ENCODE measurements at places on chromosomes 1 and 21.

DNA sequence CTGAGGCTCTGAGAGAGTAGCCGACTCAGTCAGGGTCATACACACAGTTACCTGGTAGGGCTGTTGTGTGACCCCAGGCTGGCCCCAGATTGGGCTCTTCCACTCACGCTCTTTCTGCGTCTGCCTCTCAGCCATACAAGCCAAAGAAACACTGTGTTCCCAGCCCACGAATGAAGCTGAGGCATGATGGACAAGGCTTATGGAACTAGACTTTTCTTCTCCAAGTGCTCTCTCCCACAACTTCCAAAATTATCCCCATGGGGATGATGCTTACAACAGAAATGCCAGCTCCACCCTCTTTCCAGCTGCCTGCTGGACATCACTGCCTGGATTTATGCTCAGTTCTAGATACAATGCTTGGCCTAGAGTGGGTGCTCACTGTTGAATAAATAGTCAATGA, 102.8 kb upstream of the JUN start:
- DNase-seq = no peak

DNA sequence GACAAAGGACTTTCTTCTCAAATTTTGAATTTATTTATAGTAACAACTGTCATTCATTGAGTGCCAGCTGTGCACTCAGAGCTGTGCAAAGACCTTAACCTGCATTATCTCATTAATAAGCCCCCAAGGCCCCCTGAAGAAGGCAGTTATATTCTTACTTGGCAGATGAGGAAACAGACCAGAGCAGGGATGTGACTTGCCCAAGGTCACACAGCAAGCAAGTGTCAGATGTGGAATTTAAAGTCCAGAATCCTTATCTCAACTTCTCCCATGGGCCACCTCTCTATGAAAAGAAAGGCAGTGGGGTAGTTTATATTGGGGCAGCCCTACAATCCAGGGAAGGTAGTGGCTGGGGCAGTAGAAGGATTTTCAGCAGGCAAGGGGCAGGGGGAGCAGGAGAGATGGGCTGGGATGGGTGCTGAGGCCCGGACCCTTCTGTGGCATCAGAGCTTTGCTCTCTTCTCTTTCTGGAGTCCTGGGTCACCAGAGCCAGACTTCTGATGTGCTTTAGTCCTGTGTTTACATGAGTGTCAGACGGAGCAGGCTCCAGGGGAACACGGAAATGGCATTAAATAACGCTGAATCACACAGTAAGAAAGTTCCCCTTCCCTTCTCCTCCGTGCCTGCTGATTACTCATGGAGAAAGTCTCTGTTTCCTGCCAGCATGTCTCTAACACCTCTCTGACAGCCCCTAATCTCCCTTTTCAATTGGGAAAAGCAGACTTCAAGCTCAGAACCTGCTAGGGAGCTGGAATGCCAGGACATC, 39.5 kb downstream of the EPHB2 start:
- no peak for DNase-seq

GRCh38 chr21:37658817-37659458, 257.3 kb downstream of the KCNJ6 start:
- DNase-seq = peak; percentile 38

- no peak for DNase-seq
Measured at GRCh38 chr1:94808669-94809068, 11.5 kb upstream of the SLC44A3 start.

DNA sequence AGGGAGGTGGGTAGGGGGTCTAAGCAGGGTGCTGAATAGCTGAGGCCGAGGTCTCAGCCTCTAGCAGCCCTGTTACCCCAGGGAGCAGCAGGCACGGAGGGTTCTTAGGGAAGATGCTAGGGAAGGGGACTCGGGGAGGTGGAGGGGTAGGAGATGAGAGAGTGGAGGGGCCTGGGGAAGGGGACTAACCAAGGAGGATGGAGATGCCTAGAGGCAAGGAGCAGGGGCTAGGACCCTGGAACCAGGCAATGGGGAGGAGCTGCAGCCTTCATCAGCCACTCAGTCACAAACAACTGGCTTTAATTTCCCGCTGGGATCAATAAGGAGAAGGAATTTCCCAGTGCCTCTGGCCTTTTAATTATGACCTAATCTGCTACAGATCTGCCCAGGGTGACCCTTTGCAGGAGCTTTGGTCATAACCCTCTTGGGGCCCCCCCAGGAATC, 2.9 kb upstream of the CRABP2 start:
- no peak for DNase-seq

- no peak for DNase-seq
Measured at GRCh38 chr1:36161641-36162531, 5.9 kb downstream of the MAP7D1 start.

DNA sequence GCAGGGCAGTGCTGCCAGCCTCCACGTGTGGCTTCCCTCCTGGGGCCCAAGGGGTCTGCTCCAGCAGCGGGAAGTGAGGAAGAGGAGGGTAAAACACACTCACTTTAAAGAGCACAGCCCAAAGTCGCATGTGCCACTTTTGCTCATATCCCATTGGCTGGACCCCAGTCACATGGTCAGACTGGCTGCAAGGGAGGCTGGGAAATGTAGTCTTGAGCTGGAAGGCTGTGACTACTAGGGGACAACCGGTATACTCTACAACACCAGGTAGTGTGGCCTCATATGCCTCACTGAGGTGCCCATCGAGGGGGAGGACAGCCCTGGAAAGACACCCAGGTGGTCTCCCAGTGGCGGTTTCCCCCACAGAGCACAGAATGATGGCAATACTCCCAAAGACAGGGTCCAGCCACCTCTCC, 45.2 kb downstream of the CAMK2N1 start:
- peak; percentile 38 for DNase-seq

GRCh38 chr1:41546833-41547135, 62.3 kb upstream of the EDN2 start:
- no peak for DNase-seq
